ENCODE measurements at places on chromosomes 3 and 15.

DNA sequence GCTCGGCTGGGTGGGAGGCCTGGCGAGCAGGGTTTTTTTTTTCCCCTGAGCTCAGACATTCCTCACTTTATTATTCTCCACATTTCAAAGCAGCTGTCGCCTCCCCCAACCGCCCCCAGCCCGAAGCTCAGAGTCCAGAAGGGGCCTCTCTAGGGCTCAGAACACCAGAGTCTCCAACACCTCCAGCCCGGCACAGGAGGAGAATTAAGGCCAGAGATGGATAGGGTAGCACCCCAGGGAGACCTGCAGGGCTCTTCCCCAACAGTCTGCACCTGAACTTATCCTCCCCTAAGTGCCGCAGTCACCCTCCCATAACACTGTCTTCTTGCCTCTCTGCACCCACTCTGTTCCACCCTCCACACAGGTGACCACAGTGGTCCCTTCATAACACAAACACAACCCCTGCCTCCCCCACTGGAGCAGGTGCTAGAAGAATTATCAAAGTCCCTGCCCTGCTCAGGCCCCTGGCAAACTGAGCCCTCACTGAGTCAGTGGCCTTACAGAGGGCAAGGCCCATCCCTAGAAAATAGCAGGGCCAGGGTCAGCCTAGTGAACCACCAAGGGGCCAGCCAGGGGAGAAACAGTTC lies 14.1 kb downstream of the MYL3 start:
- DNase-seq: no peak

DNA sequence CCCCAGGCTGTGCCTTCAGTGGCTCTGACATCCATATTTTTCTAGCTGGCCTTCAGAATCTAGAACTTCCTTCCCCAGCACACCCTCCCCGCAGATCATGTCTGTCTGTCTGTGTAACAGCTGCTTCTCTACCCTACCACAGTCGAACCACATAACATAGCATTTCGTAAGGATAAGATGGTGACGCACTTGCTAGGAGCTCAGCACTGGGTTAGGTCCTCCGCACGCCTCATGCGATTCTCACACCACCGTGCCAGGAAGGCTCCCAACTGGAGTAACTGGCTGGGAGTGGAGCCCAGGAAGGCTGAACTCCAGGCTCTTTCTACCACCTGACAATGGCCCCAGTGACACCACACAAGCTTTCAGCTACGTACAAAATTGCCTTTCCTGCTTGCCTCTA lies 168.6 kb downstream of the STT3B start:
- DNase-seq: no peak

DNA sequence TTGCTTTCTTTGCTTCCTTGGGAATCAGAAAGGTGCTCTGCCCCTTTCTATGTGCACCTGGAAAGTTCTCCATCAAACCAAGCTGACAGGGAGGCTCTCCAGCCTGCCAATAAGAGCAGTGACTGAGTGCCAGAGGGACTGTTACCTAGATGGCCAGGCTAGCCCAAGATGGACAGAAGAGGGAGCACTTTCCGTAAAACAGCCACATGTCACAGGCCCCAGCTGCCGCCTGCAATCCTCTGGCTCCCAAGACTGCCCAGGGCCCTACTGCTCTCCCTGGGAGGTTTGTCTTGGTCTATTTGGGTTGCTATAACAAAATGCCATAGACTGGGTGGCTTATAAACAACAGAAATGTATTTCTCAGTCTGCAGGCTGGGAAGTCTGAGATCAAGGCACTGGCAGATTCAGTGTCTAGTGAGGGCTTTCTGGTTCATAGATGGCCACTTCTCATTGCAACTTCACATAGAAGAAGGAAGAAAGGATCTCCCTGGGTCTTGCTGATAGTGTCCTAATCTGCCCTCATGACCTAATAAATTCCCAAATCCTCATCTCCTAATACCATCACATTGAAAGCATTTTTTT lies 72.3 kb downstream of the TAMM41 start:
- no peak for DNase-seq

DNA sequence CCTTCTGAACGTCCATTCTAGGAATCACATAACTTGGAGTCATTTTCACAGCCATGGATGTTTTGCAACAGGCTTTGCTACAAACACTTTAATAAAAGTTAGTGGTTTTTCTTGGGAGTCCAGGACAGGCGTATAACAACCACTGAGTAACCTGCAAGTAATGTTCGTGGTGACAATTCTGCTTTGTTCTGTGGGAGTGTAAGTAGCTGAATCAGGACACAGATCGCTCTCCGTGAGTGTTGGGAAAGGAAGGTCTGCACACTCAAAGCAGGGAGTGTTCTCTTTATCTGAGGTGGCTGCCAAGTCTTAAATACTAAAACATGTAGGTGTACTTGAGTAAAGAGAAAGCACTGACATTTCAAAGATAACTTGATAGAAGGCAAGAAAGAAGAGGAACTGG lies 7.9 kb upstream of the BNC1 start:
- DNase-seq: no peak

- no peak for DNase-seq
Observed at GRCh38 chr15:36878684-36879262, 221.6 kb downstream of the MEIS2 start.

DNA sequence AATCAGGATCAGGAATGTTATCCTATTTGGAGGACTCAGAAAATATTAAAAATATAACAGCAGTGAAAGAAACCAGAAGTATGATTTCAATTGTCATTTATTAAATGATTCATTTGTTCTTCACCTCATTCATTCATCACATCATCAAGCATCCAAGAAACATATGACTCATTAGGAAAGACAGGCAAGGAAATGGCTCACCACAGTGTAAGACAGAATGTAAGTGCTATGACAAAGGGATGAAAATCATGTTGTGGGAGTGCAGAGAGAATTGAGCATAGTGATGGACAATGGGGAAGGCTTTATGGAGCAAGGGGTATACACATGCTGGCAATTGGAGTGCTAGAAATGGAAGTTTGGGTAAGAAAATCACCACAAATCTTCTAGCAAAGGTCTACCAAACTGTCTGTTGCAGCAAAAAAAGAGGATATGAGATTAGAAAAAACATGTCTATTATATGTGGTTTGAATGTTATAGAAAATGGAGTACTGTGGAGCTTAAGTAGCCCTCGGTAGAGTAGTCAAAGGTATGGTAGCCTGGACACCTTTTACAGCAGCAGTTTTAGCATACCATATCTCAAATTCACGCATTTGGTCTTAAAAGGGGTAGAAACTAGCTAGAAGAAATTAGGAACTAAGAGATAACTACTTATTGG lies 111.1 kb upstream of the GPR149 start:
- DNase-seq: no peak

- DNase-seq: no peak
Observed at GRCh38 chr3:36319680-36320079, 60.6 kb upstream of the STAC start.

GRCh38 chr3:128548426-128549282 lies 55.7 kb upstream of the GATA2 start:
- DNase-seq: no peak

GRCh38 chr3:94616833-94617232 lies 554.0 kb downstream of the NSUN3 start:
- no peak for DNase-seq

GRCh38 chr3:197957790-197958133 lies 2.3 kb upstream of the LMLN start:
- no peak for DNase-seq

- no peak for DNase-seq
Observed at GRCh38 chr15:48720646-48721045, 75.1 kb upstream of the FBN1 start.

GRCh38 chr3:124752051-124752450 lies 21.8 kb downstream of the UMPS start:
- no peak for DNase-seq

DNA sequence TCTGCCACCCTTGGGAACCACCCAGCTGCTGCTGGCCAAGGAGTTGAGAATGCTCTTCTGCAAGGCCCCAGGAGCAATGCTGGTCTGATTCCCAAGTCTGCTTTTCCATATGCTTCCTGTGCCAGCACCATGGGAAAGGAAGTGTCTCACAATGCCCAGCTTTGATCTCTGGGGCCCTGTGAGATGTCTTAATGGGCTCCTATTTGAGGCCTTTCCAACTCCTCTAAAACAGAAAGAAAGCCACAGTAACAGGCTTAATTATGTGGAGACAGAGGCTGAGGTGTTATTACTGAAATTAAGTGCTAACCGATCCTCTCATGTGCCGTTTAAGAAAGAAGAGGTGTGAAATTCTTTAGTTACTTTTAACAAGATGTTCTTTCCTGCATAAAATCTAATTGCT lies 4.5 kb downstream of the EOGT start:
- no peak for DNase-seq

DNA sequence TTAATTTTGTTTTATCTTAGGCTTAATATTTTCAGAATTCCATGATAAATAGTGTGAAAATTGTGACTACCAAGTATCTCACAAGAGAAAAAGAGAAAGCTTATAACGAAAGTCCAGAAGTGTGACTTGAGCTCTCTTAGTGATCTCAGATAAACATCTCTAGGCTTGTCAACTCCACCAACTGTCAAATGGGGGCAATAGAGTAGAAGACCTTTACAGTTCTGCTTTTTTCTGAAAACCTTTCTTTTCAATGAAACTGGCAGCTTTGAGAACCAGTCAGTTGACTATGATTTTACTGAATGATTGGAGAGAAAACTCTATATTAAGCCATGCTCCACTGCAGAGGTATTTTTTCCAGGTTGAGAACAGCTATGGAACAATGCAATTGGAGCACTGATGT lies 119.2 kb upstream of the TP63 start:
- DNase-seq: no peak

DNA sequence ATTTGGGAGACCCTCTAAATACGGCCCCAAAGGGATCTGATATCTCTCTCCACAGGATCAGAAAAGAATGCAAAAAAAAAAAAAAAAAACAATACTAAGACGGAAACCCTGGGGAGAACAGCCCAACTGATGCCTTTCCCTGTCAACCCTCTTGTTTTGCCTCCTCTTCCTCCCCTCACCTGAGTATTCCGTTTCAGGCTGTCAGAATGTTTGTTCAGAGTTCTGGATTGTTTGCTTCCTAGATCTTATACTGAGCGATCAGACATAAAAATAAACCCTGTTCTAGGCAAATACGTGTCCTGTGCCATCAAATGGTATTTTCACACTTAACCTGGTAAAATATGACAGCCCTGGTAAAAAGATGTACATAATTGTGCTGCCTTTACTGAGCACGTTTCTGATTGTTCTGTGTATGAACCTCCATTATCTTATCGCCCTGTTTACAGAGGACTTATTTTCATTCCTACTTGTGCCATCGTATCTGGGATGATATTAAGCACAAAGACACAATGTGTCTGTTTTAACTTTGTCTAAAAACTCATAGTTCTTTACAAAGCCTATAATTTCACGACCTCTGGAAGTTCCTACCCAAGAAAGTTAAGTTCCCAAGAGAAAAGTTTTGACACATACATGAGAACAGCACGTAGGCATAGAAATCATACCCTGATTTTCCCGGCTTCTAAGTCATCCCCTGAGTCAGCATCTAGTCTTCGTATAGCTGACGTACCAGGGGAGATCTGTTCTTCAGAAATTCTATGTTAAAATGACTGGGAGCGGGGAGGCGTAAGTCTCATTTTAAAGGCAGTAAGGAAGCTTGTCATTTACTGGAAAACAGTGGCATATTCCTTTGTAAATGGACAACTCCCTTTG lies 856 bp downstream of the ZBTB38 start:
- DNase-seq: no peak

GRCh38 chr15:69225355-69226022 lies 65.1 kb downstream of the GLCE start:
- peak; percentile 2 for DNase-seq

GRCh38 chr3:133644768-133645167 lies 17.0 kb downstream of the TOPBP1 start:
- DNase-seq: no peak

DNA sequence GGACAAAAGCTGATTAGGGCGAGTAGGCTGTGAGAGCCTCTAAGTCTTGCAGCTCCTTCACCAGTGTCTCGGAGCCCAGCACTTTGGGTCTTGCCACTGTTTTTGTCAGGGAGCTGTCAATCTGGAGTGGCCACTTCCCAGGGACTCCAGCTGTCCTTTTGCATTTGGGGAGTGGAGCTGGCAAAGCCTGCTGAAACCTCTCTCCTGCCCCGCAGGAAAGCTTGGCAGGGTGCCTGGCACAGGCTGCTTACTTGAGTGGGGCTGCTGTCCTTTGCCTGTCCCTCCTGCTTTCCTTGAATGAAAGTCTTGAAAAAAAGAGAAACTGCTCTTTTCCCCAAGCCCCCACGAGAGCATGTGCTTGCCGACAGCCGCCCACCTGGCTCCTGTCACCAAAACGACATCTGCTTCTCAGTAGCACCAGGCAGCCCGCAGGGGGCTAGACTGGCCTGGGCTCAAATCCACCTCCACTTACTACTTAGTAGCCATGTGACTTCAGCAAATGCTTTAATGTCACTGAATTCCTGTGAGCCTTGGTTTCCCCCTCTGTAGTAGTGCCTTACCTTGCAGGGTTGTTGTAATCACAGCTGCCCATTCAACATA lies 13.7 kb downstream of the USP13 start:
- DNase-seq: no peak

DNA sequence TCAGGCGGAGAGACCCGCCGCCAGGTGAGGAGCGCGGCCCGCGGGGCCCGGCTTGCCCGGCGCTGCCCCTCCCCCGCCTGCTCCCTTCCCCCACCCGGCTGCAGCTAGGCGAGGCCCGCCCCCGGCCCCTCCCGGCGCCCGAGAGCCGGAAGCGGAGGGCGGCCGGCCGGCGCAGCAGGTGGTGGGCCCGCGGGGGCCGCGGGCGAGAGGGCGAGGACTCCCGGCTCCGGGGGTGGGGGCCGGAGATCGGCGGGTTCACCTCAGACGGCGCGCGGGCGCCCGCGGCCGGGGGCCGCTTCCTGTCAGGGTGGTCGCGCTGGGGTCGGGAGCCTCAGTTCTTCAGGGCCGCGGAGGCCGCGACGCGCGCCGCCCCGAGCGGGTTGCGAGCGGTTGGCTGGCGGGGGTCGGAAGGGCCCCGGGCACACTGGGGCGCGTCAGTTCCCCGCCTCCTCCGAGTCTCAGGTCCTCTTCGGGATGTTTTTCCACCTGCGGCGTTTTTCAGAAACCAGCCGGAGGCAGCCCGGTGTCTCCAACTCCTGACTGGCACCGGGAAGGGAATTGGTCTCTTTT lies 395 bp downstream of the ZFAND6 start:
- DNase-seq: no peak

- no peak for DNase-seq
Observed at GRCh38 chr3:127422663-127423375, 135.0 kb upstream of the PRR20G start.

- DNase-seq: no peak
Observed at GRCh38 chr15:64749167-64749566, 26.2 kb downstream of the RBPMS2 start.

DNA sequence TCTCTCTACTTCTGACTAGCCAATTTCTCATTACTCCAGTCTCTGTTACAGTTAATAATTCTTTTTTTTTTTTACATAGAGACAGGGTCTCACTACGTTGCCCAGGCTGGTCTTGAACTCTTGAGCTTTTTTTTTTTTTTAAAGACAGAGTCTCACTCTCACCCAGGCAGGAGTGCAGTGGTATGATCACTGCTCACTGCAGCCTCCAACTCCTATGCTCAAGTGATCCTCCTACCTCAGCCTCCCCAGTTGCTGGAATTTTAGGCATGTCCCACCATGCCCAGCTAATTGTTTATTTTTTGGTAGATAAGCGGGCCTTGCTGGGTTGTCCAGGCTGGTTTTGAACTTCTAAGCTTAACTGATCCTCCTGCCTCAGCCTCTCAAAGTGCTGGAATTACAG lies 13.6 kb downstream of the IP6K1 start:
- DNase-seq: no peak

- no peak for DNase-seq
Observed at GRCh38 chr3:38126121-38126892, 10.6 kb downstream of the ACAA1 start.
